Posterior cingulate gyrus (tissue), 11 donors: ENCODE measurements at places on chromosomes 16 and 17.

GRCh38 chr17:19242323-19242722, 5.2 kb downstream of the EPN2 start:
- DNase-seq: no peak

- no peak for DNase-seq
These were observed 405.7 kb upstream of the SALL1 start for GRCh38 chr16:51556694-51557340.

DNA sequence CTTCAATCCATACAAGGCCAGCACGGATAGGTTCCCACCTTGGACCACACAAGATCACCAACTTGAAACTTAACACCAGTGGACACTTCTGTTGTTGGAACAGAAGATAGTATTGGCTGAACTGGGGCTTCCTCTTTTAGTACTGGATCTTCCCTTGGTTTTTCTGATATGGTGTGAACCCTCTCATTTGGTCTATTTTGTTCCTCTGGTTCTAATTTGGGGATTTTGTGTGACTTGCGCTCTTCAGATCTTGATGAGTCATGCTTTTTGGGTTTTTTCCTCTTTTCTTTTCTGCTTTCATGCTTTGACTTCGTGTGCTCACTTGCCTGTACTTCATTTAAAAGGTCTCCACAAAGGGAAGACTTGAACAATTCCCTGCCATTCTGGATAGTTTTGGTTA, 39.0 kb downstream of the SOST start:
- DNase-seq: no peak

DNA sequence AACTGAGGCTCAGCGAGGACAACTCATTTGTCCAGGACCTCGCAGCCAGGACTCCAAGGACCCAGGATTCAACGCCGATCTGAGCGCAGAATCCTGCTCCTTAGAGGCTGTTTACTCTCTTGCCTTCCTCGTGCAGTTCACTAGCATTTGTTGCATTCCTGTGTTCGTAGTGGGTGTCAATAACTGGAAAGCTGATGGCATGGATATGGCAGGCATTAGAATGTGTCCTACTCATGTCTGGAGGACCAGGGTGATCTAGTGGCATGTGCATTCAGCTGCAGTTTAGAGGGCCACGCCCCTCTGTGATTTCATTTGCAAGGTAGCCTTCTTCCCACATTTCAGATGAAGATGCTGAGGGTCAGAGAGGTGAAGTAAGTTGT, 510 bp downstream of the CRISPLD2 start:
- no peak for DNase-seq

GRCh38 chr17:78997881-78998280, 11.7 kb downstream of the CANT1 start:
- no peak for DNase-seq

DNA sequence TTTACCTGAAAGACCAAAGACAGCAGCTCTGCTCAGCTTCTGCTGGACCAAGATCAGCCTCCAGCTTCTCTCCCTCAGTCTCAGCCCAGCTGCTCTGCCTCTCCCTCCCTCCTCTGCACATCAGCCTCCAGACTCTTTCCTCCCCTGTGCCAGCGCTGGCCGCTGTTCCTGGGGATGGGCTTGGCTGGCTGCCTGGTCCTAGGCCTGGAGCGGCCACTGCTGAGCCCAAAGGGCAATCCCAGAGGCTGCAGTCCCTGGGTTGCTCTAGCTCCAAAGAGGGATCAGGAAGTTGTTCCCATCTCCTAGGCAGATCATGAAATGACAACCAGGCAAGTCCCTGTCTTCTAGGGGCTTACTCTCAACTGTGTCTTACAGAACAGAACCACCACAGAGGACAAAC, 31.3 kb downstream of the DCUN1D3 start:
- DNase-seq: peak; percentile 66

GRCh38 chr16:89841275-89841674, 13.0 kb downstream of the SPIRE2 start:
- no peak for DNase-seq

GRCh38 chr16:1082266-1082951, 9.9 kb downstream of the SSTR5 start:
- DNase-seq: no peak

DNA sequence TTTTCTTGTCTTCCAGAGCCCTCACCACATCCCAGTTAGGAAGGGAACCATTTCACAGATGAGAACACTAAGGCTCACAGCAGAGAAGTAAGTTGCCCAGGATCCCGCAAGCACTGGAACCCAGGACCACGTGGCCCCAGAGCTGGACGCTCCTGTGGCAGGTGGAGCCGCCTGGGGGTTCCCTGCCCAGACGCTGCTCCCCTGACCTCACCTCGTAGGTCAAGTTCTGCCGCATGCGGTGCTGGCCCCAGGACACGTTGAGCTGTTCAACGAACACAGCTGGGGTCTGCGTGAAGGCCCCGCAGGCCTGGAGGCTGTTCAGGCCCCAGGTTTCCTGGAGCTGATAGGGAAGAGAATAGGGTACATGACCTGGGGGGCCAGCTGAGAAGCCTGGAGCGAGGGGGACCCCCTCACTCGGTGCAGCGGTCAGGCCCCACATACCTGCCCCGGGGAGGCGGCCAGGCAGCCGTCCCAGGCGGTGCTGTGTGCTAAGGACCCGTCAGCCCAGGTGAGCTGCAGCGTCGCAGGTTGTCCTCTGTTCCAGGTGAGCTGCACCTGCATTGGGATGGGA, 54.1 kb downstream of the RMI2 start:
- DNase-seq: no peak

GRCh38 chr17:80424261-80424660, 9.3 kb downstream of the ENDOV start:
- no peak for DNase-seq

GRCh38 chr17:61536422-61536955, 54.5 kb downstream of the NACA2 start:
- no peak for DNase-seq

- DNase-seq: no peak
These were observed 70.9 kb upstream of the GSE1 start for GRCh38 chr16:85541980-85542900.

DNA sequence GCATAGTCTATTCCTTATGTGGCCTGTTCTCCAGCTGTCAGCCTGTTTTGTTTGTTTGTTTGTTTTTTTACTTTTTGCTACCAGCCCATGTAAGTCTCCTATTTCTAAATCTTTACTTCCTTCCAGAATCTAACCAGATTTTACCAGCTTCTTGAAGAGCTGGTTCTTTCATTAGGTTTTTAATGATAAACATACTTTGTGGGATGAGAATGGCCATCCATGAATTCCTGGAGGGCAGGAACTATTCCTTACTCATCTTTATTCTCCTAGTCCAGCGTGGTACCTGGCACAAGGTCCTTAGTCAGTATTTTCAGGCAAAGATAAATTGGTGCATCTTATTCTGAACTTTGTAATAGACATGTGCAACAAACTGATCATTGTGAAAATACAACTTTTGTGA, 17.3 kb downstream of the RSPRY1 start:
- DNase-seq: no peak

- DNase-seq: no peak
These were observed 49.4 kb downstream of the ADAMTS18 start for GRCh38 chr16:77385481-77385880.

GRCh38 chr16:83953796-83954576, 946 bp downstream of the OSGIN1 start:
- DNase-seq: no peak

- no peak for DNase-seq
These were observed 88.4 kb downstream of the PLXDC1 start for GRCh38 chr17:39062846-39063680.

DNA sequence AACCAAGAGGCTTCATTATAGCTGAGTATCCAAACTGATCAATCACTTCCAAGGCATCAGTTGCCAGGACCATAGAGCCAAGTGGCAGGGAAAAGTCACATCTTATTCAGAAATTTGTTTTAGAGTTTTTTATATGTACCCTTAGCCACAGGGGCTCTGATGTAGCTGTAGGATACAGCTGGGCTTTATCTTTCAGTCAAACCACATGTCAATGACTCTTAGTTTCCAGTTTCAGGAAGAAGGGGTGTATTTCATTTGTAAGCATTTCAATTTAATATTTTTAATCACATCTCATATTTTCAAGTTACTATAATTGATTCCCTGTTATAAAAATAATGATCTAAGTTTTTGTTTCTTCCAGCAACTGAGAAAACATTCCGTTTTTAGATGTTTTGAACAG, 2.9 kb upstream of the FLCN start:
- no peak for DNase-seq

DNA sequence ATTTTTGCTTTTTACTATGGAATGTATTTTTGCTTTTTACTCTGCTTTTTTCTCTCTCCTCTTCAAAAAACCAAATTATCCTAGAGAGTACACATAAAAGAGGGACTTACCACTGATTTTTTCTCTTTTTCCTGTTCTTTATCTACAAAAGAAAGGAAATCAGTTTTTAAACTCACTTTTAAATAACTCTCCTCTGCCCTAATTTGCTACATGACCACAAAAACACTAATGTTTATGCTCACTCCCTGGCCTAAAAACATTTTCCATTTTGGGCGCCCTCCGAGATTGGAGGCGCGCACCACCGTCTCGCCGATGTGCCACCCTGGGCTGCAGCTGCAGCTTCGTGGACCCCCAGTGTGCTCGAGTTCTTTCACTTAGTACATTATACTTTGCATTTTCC, 1.1 kb downstream of the TK2 start:
- DNase-seq: no peak

GRCh38 chr17:58119491-58119890, 28.7 kb upstream of the OR4D1 start:
- no peak for DNase-seq

- DNase-seq: no peak
These were observed 30.2 kb downstream of the SPACA3 start for GRCh38 chr17:33021731-33022408.

DNA sequence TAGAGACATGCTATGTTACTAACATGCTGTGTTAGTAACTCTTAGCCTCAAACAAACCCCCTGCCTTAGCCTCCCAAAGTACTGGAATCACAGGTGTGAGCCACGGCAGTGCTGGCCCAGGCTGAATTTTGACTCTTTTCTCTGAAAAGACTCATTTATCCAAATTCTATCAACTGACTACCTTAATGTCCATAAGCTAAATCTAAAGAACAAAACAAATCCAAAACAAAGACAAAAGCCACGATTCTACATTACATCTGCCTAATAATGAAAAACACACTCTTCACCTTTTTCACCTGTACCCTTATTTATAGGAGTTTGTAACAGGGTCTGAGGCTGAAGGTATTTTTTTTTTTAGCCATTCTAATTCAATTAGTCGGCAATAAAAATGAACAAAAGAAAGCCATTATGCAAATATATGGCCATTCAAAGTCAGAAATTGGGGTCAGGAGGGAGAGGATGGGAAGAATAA, 432.5 kb downstream of the RBFOX1 start:
- no peak for DNase-seq

- DNase-seq: peak; percentile 20
These were observed 37.2 kb upstream of the ULK2 start for GRCh38 chr17:19904924-19905323.

DNA sequence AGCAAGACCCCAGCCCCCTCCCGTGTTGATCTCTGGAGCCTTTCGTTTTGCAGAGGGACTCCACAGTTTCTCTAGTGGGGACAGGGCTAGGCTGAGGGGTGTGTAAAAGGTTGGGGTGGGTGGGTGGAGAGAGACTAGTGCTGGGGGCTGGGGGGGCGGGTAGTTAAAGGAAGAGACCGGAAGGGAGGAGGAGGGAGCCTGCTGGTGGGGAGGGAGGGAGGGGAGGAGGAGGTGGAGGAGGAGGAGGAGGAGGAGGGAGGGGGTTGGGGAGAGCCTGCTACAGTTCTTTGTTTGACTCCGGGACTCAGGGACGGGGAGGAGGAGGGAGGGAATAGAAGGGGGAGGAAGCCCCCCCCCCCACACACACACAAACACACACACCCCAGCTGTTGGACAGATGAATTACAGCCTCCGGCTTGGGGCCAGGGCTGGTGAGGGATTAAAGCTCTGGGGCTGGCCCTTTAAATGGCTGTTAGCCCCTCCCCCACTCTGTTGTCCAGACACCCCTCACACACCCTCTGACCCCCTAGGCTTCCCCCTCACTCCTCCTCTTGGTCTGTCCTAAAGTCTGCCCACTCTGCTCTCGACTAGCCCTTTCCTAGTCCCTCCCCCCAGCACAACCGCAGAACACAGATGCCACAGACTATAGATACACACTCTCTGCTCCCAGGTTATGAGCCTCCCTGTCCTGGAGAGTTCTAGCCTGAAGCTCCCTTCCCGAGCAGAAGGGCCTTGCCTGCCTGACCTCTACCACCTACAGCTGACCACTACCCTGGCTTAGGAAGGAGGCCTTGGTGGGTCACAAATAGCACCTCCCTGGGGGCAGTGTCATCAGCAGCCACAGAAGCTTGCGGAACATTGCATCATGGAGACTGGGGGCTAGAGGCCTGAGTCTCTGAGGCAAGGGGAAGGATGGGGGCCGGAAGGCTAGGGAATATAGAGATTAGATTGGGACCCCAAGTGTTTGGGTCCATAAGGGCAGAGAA, 4.4 kb downstream of the KDM6B start:
- no peak for DNase-seq

GRCh38 chr16:13885700-13886099, 34.3 kb upstream of the ERCC4 start:
- no peak for DNase-seq

DNA sequence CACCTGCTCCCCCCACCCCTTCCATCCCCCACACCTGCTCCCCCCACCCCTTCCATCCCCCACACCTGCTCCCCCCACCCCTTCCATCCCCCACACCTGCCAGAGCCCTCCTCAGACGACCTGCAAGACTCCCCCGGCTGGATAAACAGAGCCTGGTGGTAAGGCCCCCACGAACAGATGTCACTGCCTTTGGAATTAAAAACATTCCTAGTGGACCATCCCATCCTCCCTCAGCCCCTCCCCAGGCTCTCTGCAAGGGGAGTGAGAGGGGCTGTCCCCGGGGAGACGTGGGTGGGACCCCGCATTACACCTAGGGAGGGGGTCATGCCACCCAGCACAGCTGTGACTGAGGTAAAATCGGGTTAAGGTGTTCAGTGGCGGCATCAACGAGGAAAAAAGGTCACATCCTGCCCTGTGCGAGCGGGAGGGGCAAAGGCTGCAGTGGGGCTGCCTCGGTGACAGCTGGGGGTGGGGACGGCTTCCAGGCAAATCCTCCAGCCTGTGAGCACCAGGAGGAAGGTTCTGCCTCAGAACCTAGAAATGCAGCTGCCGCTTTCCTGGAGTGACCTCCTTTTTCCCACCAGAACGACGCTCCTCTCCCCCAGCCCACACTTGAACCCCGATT, 38.7 kb downstream of the TIMM22 start:
- DNase-seq: no peak
